MG63 (cell line): ENCODE measurements at places on chromosomes 5 and 9. TPM values are rescaled to one million over a fixed set of nuclear protein-coding genes. Genes with fewer than 3 reads are reported as not detected.

The FABP6 gene
- total RNA-seq, result 2.6 and 3.9 TPM in 2 replicates

The ADRB2 gene
- total RNA-seq, result 5.3 and 12.9 TPM in 2 replicates

- no peak for DNase-seq
These were observed 1096.0 kb downstream of the DTWD2 start for GRCh38 chr5:117892360-117892759.

DNA sequence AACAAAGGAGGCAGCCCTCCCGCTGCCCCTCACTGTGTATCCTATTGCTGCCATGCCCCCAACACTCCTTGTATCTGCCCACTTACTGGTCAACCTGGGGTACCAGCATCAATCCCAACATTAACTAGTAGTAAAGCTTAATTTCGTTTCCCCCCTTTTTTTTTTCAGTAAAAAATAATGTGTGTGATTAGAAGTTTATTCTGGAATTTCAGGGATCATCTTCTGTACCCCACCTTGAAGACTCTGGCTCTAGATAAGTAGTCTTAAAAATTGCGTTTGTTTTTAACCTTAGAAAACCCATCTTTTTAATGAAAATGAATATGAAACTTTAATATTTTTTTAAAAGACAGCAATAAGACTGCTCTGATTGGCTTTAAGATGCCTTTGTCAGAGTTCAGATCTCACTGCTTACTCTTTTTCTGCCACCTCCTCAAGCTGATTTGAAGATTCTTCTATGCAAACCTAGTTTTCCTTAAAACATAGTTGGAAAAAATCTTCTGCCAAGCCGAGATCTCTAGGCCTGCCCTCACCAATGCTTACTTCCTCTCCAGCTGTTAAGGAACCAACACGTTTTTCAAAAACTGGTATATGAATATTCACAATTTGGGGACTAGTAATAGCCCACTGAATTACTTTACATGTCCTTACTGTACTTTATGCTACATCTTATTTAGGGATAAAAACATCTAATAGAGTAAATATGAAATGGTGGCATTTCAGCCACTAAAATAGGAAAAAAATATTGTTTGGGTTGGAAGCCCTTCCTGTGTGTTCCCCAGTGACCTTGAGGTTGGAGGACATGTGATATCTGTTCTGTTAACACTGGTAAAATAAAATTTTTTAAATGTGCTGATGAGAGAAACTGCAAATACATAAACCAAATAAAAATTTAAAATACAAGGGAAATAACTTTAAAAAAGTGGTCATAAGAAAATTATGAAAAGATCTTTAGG lies 4.0 kb upstream of the RHOBTB3 start:
- DNase-seq, result no peak
